Suppressor macrophage treated with lipopolysaccharide for 4 hours (primary cell): ENCODE measurements at places on chromosomes 3 and 15.
A peak's percentile ranks its signal among the peaks of the same experiment; 100 is the strongest.

DNA sequence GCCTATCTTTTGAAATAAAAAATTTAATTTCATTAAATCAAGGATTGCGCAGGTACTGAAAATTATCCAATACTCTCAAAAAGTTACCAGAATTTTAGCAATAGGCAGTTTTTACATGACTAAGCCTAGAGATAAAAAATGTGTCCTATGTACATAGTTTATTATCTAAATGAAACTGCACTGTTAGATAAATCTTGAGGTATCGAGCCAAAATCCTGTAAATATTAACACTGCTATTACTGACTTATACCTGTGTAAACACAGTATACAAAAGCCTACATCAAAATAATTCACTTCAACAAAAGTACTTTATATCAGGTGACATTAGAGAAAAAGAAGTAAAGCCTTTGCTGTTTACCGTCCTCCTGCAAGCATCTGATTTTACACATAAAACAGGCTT, 60.7 kb downstream of the TASOR start:
- DNase-seq: no peak

GRCh38 chr15:22952796-22953579, 27.2 kb downstream of the CYFIP1 start:
- DNase-seq: no peak

DNA sequence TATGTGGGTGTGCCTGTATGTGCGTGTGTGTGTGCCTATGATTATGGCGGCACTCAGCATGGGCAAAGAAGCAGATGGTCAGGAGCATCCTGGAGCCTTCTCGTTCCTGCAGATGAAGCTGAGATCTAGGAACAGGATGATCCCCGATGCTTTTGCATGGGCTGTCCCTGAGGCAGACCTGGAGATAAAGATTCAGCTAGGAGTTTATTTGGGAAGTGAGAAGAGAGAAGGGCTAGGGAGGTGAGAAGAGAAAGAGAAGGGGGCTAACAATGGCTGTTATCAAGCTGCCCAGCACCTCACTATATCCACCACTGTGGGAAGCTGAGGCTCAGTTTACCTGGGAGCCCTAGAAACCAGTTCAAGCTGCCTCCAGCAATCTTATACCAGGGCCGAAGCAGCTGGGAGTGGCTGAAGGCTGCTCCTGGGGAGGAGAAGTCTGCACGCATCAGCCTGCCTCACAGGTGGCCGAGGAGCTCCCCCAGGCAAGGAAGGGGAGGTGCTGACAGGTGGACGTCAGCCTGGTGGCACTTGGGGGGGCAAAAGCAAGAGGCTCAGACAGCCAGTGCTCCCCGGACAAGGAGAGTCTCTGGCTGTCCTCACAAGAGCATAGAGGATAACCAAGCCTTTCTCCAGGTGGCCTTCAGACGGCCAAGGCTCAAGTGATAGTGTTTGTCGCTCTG, 94.0 kb upstream of the IQSEC1 start:
- DNase-seq: no peak

GRCh38 chr3:43752905-43753304, 62.2 kb downstream of the ABHD5 start:
- DNase-seq: no peak

- DNase-seq: no peak
These were observed 79.0 kb downstream of the NR2E3 start for GRCh38 chr15:71889385-71889784.

GRCh38 chr3:43055806-43056770, 49.8 kb downstream of the POMGNT2 start:
- no peak for DNase-seq

DNA sequence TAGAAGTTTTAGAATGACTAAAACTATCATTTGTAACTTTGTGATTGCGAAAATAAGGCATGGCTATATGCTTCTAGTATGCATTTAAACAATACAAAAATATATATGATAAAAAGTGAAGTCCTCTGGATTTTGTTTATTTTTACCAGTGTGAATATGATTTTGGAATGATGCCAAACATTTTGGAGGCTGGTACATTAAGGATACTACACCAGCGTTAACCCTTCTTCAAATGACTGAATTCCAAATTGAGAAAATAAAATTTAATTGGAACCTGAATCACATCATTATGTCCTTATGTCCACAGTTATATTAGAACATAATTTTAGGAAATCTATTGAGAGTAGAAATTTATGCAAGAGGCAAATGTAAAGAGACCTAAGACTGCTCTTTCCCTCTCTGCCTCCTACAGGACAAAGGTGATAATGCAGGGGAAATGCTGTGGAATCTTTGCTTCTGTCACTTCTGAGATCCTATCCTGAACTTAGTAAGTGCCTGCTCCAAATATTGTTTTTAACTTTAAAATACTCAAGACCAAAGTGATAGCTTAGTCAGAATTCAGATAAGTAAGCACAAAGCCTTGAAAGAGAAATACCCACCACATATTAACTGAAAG, 121.1 kb upstream of the NANOGP8 start:
- peak; percentile 21 for DNase-seq

DNA sequence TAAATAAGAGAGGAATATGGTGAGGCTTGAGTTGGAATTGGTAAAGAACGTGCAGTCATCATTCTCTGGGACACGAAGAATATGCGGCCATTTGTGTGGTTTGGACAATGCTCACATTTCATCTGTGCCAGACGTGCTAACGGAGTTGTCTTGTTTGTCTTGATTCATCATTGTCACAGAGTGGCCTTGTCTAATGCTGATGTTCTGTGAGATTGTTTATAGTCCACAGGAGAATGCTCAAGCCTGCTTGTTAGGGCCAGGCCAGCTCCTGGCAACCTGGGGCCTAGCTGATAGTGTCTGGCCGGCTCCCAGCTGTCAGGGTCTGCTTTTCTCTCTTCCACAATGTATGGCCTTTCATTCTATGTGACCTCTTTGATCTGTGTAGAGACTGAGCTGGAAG, 384.7 kb downstream of the EDEM1 start:
- DNase-seq: no peak

DNA sequence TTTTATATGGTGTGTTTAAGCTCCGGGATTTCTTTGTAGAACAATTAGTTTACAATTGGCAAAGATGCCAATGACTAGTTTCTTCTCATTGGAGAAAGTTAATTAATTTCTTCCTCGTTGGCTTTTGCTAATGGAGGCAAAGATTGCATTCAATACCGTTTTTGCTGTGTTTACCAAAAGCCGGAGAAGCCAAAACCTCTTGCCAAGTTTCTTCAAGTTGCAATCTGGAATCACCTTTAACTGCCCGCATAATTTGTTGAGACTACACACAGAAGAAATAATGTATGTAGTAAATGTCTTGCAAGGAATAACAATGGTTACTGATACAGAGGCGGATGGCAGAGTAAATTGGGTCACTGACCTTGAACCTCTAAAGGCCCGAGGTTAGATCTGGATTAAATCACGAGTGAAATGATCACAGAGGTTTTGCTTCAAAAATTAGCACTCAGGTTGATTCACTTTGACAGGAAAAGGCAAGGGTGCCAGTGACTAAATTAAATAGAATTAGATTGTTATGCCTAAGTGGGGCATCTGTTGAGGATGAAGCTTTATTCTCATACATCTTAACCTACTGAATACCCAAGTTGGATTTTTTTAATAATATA, 732.1 kb upstream of the NR2F2 start:
- no peak for DNase-seq

GRCh38 chr15:50355980-50356379, 982 bp upstream of the GABPB1 start:
- no peak for DNase-seq

DNA sequence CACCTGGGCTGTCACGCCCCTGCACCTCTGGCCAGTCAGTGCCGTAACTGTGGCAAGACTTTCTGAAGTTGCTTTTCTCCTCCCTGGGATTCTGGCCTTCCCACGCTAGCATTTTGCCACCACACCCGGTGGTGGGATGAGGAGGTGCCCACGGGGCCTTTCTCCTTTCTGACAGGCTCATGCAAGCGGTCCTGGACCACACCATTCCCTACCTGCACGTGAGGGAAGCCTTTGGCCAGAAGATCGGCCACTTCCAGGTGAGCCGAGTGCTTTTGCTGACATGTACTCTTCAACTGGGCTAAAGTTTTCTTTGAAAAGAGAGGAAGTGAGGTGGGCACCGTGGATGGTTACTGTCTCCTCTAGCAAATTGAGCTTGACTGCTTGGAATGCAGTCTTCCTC, 9.6 kb downstream of the IVD start:
- DNase-seq: no peak
